Right lobe of liver (tissue), 6 donors: ENCODE measurements at places on chromosomes 2 and 18. TPM values are rescaled to one million over a fixed set of nuclear protein-coding genes. Genes with fewer than 3 reads are reported as not detected.

DNA sequence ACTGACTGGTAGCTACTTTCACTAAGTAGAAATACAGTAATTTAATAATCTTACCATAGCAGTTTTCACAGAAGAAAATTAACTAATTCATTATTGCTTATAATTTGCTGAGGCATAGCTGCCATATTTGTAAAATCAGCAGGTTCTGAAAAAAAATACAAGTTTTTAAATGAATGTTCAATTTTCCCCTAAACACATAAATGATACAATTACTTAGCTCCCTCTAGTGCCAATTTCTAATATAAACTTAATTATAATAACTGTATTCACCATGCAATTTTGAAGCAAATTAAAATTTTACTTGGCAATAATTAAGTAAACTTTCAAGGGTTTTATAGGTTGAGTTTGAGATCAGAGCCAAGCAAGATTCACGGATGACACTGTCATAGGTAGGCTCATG lies 1321.6 kb upstream of the ACVR2A start:
- no peak for DNase-seq

- DNase-seq, result no peak
Observed at GRCh38 chr2:236236559-236237452, 27.4 kb downstream of the ASB18 start.

GRCh38 chr2:170651624-170652325 lies 63.4 kb upstream of the SP5 start:
- no peak for DNase-seq

DNA sequence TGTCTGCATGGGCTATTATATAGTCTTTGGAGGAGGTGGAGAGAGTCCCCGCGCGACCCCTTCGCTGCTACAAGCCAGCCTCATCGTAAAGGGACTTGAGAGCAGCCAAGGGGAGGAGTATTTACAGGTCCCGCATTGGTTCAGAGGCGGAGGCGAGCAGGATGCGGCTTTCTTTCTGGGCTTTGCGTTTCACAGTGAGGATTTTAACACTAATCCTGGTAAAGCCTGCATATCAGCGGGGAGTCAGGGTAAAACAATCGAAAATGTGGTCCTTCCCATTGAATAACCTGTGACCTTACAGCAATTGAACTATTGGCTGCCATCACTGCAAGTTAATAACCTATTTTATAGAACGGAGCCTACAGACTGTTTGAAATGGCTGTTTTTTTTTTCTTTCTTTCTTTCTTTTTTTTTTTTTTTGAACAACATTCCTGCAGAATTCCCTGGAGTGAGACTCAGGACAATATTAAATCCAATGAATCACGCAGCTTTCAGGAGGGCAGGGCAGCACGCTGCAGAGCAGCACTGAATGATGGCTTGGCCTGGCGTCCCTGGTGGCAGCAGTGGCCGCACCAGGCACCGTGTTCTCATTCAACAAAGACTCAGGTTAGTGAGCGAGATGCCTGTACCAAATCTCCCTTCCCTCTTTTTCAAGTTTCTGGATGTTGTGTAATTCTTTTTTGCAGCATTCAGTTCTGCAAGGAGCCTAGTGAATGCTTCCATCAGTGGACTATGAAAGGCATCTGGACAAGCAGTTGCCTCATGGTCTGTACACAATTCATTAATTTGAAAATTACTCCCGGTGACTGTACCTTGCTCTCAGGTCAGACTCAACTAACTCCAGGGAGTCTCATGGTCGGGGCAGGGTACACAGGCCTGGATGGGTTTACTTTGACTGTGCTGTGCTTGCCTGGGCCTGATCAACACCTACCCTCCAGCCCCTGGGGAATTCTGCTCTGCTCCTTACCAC lies 19.8 kb downstream of the SMIM21 start:
- DNase-seq, result no peak

DNA sequence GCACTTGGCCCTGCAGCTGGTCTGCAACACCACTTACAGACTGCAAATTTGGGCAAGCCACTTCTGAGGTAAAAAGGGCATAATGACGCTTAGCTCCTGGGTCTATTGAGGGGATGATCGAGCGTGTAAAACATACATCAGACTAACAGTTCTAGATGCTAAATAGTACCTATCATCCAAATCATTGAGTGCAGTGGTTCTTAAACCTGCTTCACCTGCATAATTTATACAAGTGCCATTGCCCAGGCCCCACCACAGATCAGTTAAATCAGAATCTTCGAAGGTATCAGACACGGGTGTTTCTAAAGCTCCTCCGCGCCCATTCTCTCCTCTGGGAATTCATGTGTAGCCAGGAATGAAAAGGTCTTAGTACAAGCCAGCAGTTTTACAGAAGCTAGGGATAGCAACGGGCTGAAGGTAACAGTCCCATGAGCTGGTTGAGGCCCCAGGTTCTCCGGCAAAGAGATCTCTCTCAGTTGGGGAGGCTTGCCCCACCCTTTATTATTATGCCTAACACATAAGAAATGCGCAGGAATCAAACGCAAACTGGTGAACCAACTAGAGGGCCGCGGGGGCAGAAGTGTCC lies 737 bp upstream of the RNF181 start:
- no peak for DNase-seq

CNTNAP5 gene
- not detected for total RNA-seq

GRCh38 chr18:34315591-34316352 lies 91.1 kb upstream of the NOL4 start:
- no peak for DNase-seq

DNA sequence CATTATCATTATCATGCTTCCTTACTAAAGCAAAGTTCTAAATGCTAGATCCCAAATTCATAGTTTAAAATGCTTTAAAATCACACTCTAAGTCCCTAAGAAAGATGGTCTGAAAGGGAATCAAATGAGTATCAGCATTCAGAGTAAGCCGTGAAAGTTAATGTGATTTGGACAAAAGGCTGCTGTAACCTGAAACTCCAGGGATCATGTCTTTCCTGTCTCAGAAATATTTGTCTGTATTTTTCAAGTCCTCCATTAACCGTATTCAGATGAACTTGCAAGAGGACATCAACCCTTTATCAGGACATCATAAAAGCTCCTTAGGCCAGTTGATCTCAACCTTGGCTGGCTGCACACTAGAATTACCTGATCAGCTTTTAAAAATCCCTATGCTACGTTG lies 324.3 kb upstream of the PKDCC start:
- DNase-seq, result no peak

DNA sequence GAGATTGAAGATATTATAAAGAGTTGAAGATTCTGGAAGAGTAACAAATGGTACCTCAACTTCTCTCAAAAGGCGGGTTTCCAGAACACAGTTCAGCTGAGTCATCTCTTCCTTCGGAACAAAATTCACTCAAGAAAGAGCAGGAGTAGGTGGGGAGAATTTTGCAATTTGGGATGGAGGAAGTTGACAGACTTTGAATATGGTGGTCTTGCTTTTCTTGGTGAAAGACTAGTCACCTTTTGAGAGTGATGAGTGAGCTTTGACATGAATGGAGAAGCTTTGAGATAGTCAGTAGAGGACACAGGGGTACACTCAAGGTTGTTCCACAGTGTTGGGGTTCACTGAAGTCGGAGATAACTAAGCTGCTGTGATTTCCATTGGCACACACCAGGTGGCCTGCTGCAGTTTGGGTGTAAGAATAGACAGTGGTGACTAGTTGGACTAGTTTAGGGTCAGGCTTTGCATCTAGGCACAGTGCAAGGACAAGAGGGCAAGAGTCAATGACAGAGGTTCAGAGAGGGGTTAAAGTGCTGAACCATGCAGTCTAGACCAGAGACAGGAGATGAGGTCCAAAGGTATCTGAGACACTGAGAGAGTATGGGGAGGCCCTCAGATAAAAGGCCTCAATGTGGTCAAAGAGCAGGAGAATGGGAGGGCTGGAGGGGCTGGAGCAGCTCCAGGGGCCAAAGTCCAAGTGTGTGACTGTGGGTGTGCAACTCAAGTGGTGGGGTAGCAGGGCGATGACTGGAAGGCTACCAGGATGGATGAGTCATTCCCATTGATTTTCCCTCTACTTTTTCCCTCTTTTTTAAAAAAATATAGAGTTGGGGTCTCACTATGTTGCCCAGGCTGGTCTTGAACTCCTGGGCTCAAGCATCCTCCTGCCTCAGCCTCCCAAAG lies 7.7 kb downstream of the CCL20 start:
- no peak for DNase-seq

GRCh38 chr18:3998698-3999333 lies 456.3 kb downstream of the DLGAP1 start:
- DNase-seq, result no peak

DNA sequence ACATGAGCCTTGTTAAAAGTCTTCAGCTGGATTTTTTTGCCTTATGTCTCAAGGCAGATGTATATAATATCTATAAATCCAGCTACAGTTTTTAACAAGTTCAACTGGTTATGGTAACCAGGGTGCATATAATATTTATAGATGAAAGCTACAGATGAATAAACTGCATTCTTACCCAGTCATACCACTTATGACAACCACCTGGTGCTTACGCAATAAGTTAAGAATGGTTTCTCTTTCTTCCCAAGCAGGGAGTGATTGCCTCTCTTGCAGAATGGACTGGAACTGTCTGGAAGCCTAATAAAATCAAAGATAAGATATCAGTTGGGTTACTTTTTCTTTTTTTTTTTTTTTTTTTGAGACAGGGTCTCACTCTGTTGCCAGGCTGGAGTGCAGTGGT lies 19.6 kb downstream of the DHX57 start:
- no peak for DNase-seq

- DNase-seq, result no peak
Observed at GRCh38 chr18:63097178-63097577, 222.4 kb downstream of the BCL2 start.

DNA sequence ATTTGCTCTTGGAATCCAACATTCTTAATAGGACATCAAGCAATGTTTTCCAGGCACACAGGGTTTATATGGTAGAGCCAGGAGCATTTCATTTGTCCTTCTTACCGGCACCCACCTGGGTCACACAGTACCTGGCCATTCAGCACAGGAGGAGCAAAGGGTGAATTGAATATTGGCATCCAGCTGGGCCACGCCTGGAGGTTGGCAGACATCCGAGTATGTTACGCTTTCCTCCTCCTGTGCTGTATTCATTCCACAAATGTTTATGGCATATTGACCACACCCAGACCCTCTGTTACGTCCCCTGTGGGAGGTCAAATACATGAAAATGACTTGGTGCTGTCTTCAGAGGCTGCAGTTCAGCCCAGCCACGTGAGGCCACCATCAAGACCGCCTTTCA lies 206.2 kb downstream of the RTP5 start:
- DNase-seq, result peak; percentile 54

DNA sequence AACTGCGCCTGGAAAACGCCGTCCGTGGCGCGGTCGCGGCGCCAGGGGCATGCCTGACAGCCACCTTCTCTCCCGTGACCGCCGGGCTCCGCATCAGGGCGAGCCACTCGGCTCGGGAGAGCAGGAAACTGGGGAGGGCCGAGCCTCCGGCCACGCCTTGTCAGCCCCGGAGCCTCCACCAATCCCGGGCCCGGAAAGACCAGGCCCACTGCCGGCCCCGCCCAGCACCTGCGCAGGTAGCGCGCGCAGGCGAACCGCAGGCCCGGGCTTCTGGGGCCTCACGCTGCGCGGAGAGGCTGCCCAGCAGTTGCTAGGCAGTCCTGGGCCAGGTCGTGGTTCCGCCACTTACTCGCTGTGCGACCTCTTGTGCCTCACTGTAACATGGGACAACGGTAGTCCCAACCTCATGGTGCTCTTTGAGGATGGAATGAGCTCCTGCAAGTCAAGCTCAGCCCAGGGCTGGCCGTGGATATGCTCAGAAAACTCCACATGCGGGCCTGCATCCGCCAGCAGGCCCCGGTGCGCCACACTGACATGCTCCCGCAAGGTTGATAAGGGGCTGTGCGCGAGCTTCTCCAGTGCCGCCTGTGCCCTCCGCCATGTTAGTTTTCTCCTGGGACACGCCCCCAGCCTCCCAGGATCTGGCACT lies 97.1 kb downstream of the INHBB start:
- peak; percentile 83 for DNase-seq

GRCh38 chr2:15941481-15941850 lies 1.1 kb downstream of the MYCN start:
- DNase-seq, result no peak

ANKRD30BL gene
- not detected for total RNA-seq

DNA sequence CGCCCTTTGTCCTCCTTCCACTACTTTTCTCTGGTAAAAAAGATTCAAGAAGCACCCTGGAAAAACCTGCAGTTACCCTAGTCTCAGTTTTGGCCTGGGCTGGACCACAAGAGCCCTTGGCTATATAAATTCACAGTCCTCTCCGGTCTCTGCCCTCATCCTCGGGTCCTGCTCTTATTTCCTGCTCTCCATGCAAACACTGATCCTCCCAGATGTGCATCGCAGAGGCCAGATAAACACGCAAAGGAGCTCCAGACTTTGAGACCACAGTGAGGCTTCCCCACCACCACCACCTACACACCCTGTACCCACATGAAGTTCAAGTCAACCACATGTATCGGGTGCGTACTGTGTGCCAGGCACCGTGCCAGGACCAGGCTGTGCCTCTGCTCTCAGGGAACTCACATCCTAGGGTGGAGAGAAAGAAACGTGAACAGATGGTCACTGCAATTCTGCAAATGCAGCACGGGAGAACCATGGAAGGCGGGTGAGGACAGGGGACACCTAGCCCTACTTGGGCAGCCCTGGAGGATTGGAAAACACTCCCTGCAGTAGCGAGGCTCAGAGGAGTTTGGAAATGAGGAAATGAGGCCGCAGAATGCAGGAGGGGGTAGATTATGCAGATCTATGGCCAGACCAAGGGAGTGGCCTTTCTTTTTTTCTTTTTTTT lies 7.4 kb downstream of the CTDSP1 start:
- peak; percentile 74 for DNase-seq

DNA sequence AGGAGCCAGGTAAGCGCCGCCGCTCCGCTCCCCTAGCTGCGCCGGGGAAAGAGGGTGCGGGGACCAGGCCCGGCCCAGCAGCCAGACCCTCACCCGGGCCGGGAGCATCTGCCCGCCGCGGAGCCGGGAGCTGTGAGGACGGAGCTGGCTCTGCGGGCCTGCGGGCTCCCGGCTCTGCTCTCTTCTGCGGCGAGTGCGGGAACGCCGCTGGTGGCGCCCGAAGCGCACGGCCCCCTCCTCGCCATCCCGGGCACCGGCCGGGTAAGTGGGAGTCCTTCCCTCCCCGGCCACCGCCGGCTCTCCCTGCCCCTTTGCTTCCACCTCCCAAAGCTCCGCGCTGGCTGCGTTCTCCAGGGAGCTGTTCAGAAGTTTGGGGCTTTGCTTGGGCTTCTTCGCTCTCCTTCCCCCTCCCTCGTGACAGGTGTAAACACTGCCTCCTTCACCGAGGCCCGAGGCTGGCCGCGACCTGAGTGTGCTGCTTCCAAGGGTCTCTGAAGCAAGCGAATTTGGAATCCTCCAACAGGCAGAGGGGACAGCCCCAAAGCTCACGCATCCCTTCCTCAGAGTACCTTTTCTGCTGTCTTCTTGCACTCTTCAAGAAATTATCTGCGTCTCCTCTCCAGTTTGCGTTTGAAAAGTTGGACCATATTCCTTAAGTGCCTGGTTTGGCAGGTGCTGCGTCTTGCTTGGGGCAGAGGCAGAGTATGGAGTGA lies 632 bp downstream of the AFTPH start:
- no peak for DNase-seq

PAX8 gene
- 0.74 TPM for total RNA-seq

FAM237A gene
- not detected for total RNA-seq

- no peak for DNase-seq
Observed at GRCh38 chr2:133262893-133263292, 305.4 kb downstream of the NCKAP5 start.
